ENCODE measurements at places on chromosomes 6 and 20.

- DNase-seq: no peak
These were observed 35.2 kb upstream of the EEF1E1 start for GRCh38 chr6:8137529-8137939.

DNA sequence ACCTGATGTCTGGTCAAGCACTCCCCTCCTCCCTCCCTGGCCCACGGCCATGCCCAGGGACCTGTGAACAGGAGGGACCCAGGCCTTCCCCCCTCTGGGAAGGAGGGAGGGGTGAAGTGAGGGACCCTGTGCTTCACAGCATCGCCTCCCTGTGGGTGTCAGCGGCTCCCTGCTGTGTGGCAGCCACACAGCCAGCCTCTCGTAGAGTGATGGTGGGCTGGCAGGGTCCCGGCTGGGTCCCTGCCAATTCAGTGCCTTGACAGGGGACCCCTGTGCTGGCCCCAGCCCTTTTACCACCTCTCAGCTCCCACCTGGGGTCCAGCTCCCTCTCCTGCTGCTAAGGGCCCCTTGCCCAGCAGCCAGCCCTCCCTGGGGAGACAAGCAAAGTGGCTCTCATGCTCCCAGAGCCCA, 31.3 kb upstream of the GRM4 start:
- no peak for DNase-seq

GRCh38 chr6:73648166-73648565, 5.6 kb downstream of the SLC17A5 start:
- DNase-seq: no peak

- no peak for DNase-seq
These were observed 7.8 kb downstream of the ARFGAP1 start for GRCh38 chr20:63280371-63280770.
